ENCODE measurements at places on chromosomes 2 and 18.

DNA sequence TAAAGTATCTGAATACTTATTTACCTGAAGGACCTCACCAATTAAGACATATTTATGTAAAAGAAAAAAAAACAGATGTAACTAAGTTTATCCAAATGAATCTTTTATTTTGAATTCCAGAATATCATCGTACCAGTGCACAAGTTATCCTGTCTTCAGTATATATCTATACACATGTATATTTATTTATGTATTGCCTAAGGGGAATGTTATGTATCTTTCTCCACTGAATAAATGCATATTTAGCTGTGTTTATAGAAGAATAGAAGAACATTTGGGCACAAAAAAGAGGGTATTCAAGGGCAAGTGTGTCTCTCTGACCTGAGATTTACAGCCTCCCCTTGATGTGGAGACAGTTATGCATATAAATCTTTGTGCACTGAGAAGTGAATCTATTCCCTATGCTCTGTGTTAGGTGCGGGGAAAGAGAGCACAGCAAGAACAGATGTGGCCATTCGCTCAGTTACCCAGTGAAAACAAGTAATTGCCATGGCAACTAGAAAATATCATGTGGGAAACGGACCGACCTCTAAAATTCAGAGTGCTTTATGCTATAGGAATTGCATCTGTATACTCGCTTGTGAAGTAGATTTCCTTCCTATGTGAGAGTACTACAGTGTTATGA is 39.5 kb upstream of the ASXL3 start:
- no peak for DNase-seq

DNA sequence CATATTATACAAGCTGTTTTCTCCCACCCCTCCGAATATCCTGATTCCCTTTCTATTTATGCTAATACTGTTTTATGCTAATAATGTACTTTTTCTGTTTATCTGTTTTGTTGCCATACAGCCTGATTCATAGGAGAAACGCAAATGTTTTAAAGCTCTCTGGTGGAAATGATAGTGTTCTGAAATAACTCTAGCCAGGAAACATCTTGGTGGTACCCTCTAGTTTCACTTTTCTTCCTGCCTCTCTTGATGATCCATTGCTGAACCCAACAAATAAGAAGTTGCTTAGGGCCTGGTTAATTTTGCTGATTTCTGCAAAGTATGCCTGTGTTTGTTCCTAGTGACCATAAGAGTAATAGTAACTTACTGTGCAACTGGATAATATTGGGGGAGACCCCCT is 148.4 kb upstream of the KCTD1 start:
- DNase-seq = no peak

- no peak for DNase-seq
Observed at GRCh38 chr2:174492963-174493431, 6.2 kb upstream of the GPR155 start.

DNA sequence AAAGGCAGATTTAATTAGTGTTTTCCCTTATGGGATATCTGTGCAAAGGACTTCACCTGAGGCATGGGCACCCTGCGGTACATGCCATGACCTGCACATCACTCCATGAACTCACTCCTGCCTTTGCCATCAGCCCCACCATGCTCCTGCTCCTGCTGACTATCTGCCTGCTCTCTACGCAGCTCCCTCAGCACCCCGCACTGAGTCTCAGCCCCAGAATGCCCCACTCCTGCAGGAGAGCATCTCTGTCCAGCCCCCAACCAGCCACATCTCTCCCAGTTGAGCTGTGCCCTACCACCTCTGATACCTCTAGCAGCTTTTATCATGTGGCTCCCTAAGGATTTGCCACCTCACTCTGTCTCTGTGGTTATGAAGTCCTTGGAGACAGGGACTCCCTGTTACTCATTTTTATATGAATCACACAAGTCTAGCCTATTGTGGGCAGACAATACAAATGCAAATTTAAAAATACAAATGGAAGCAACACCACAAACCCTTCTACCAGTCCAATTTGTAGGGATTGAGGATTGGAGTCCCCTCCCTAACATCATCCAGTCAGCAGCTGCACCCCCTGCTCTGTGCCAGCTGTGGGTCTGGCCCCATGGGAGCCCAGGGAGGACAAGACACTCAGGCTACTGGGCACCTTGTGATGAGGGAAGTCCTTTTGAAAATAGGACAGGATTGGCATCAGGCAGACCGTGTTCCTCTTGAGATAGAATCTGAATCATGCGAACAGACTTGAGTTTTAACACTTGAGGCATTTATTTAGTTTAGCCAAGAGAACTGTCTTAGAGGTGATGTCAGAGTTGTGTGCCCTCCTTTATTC is 689.6 kb upstream of the HS6ST1 start:
- no peak for DNase-seq

DNA sequence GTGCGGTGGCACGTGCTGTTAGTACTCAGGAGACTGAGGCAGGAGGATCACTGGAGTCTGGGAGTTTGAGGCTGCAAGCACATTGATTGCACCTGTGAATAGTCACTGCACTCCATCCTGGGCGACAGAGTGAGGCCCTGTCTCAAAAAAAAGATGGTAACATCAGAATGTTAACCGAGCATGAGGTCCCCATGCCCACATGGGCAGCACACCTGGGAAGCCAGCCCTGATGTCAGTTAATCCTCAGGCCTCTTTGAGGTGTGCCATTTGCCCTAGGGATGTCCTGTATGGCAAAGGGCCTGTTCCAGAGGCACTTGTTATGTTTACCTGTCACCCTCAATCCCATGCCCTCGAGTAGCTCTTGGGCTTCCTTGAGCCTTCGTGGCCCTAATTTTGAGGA is 16.6 kb downstream of the RBFA start:
- DNase-seq = no peak

DNA sequence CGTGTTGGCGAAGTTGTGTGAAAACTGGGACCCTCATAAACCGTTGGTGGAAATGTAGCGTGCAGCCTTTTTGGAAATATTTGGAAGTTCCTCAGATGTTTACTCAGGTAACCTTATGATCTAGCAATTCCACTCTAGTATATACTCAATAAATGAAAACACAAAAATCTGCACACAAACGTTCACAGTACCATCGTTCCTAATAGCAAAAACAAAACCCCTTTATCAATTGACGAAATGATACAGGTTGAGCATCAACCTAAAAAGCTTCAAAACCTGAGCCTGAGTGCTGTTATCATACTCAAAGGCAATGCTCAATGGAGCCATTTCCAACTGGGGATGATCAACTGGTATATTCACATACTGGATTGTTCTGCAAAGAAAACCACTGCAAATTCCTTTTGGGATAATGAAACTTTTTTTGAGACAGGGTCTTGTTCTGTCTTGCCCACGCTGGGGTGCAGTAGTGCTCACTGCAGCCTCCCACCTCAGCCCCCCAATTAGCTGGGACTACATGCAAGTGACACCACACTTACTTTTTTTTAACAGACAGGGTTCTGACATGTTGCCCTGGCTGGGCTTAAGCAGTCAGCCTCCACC is 777 bp upstream of the C18orf32 start:
- no peak for DNase-seq

DNA sequence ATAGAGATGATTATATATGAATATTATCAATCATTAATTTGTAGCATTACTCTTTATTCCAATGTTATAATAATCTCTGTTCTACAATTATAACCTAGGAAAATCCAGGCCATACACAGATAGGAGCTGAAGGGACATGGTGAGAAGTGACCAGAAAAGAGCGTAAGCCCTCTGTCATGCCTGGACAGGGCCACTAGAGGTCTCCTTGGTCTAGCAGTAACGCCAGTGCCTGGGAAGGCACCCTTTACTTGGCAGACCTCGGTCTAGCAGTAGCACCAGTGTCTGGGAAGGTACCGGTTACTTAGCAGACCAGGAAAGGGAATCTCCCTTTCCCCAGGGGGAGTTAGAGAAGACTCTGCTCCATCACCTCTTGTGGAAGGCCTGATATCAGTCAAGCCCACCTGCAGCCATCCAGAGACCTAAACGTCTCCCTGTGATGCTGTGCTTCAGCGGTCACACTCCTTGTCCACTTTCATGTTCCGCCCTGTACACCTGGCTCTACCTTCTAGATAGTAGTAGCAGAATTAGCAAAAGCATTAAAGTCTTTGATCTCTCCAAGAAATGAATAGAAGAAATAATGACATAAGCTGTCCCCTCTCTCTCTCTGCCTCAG is 447.5 kb upstream of the FSIP2 start:
- no peak for DNase-seq

- no peak for DNase-seq
Observed at GRCh38 chr18:25326361-25326952, 25.5 kb downstream of the ZNF521 start.

- no peak for DNase-seq
Observed at GRCh38 chr18:41871229-41872000, 83.6 kb upstream of the PIK3C3 start.

- no peak for DNase-seq
Observed at GRCh38 chr2:55862246-55862645, 61.3 kb downstream of the EFEMP1 start.

GRCh38 chr2:156955701-156956100 is 301.8 kb upstream of the GALNT5 start:
- DNase-seq = no peak

- no peak for DNase-seq
Observed at GRCh38 chr2:174612970-174613369, 15.4 kb upstream of the WIPF1 start.

DNA sequence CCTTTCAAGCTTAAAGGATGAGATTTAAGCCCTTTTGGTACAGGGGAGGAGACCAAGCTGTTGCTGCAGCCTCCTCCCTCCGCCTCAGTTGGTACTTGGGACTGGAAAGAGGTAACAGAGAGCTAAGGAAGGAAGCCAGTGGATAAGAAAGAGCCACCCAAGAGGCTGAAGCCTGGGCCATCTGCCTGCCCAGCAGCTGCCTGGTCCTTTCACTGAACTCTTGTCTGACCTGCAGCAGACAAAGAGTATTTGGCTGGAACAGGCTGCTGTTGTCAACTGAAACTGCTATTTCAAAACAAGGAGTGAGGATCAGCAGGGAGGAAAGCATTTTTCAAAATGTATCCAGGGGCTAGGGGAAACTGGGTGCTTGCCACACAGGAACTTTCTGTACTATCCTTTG is 30.3 kb downstream of the TNS1 start:
- no peak for DNase-seq

- no peak for DNase-seq
Observed at GRCh38 chr2:64727013-64727767, 73.5 kb upstream of the SERTAD2 start.

DNA sequence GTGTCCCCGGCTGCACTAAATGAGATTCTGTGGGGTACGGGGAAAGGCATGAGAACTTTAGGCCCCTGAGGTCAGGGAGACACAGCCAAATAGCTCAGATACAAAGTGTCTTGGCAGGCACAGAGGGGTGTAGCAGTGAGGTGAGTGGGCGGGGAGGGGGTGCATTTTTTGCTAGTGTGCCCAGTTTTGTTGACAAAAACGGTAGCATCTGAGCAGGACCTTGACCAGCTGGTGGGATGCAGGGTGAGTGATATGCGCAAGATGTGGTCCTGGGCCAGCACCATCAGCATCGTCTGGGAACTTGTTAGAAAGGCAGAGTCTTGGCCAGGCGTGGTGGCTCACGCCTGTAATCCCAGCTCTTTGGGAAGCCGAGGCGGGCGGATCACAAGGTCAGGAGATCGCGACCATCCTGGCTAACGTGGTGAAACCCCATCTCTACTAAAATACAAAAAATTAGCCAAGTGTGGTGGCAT is 127.3 kb upstream of the LGALSL start:
- DNase-seq = no peak

DNA sequence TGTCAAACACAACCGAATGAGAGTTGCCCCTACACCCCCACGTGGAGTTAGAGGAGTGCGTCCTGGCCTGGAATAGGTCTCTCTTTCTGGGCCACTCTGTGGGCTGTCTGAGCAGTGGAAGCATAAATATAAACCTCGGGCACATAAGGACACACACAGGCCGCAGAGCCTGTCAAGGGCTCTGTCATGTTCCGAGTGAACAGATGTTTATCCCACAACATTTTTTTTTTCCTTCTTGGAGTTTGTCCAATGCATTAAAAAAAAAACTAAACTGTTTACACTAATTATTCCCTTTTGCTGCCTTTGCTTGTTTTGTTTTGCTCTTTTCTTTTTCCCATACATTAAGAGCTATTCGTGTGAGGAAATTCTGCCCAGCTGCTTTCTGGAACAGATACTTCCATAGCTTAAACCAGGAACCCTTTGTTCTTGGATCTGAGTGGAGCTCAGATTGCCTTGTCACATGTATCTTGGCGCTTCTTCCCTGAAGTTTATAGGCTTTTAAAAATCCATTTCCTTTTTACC is 228.3 kb upstream of the FOSL2 start:
- DNase-seq = no peak

GRCh38 chr2:82165377-82165776 is 1860.8 kb upstream of the LRRTM1 start:
- no peak for DNase-seq

- DNase-seq = no peak
Observed at GRCh38 chr2:883803-884748, 66.6 kb upstream of the SNTG2 start.

- no peak for DNase-seq
Observed at GRCh38 chr18:48391868-48392267, 17.3 kb downstream of the ZBTB7C start.

DNA sequence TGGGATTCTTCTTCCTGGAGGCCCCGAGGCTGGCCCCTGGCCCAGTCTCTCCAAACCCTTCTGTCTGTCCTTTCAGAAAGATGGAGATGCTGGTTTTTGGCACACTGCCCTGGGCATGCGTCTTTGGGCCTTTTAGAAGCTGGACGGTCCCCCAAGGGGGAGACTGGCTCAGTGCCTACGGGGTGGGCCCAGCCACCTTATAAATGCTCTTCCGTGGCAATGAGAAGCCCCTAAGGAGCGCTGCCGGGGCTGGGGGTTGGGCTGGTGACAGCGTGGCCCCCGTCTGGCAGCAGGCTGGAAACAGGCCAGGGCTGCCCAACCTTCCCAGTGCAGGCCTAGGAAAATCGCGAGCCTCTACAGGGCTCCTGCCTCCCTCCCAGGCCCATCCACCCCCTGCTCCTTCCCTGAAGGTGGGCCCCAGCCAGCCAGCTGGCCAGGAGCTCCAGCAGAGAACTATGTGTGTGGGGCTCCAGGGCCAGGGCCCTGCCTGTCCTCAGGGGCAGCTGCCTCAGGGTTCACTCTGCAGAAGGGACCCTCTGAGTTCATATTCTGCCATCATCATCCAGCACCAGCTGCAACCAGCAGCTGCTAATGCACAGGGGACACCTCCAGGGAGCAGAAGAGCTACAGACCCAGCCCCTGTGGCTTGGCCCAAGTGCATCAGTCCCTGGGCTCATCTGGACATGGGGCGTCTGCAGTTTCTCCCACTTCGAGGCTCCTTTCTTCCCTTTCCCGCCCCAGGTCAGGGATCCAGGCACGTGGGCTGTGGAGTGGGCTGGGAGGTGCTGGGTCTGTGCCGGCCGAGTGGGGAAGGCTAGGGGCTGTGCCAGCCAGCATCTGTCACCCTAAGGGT is 107.6 kb upstream of the OTOS start:
- no peak for DNase-seq

Data from anterior cingulate cortex (tissue), 58 donors.